ENCODE measurements at places on chromosomes 3 and 15. TPM values are rescaled to one million over a fixed set of nuclear protein-coding genes. Genes with fewer than 3 reads are reported as not detected.

LIPC gene
- 11.8 TPM for polyA plus RNA-seq

TUSC2 gene
- polyA plus RNA-seq, result 26.2 TPM

CNTN3 gene
- polyA plus RNA-seq, result 5.9 TPM

STRIT1 gene
- polyA plus RNA-seq, result 1.8 TPM

SKOR1 gene
- 0.51 TPM for polyA plus RNA-seq

CP gene
- 1.3 TPM for polyA plus RNA-seq

GRCh38 chr3:145370870-145371269, 790.1 kb downstream of the PLOD2 start:
- DNase-seq, result no peak

GRCh38 chr3:194906970-194907629, 221.4 kb downstream of the FAM43A start:
- no peak for DNase-seq

GRCh38 chr15:80070840-80071239, 11.4 kb downstream of the ZFAND6 start:
- no peak for DNase-seq

GRCh38 chr3:168002786-168003368, 92.8 kb downstream of the GOLIM4 start:
- no peak for DNase-seq

GRCh38 chr3:119862616-119863015, 80.7 kb downstream of the NR1I2 start:
- DNase-seq, result no peak

DNA sequence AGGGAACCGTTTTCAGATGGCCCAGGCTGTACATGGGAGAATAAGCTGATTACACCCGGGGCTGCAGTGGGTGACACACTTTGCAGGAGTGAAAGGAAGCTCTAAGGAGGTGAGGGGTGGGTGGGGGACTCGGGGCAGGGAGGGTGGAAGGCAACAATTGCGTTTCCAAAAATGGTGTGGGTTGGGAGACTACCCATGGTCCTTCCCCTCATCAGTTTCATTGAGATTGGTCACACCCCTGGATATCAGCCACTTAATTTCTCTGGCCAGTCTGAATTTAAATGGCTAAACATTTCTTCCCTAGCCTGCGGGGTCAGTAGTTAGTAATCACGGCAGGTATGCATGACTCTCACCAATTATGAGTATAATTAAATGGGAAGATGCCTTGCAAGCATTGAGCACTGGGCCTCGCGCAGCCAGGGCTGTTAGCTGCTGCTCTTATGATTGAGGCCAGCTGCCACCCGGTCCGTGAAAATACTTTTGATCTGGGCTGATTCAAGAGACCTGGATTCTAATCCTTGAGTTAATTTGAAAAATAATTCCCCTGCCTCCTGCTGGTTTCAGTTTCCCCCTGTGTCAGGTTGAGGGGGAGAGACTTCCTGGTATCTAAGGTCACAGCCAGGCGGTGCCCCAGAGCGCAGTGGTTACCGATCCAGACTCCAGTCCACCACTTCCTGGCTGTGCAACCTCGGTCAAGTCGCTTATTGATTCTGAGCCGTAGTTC, 23.3 kb downstream of the SLC6A6 start:
- no peak for DNase-seq

- DNase-seq, result no peak
Measured at GRCh38 chr3:127478922-127479321, 111.6 kb downstream of the TPRA1 start.

GRCh38 chr3:29618395-29619282, 337.8 kb downstream of the RBMS3 start:
- no peak for DNase-seq

GRCh38 chr3:40615110-40615915, 90.6 kb downstream of the ZNF621 start:
- no peak for DNase-seq

DNA sequence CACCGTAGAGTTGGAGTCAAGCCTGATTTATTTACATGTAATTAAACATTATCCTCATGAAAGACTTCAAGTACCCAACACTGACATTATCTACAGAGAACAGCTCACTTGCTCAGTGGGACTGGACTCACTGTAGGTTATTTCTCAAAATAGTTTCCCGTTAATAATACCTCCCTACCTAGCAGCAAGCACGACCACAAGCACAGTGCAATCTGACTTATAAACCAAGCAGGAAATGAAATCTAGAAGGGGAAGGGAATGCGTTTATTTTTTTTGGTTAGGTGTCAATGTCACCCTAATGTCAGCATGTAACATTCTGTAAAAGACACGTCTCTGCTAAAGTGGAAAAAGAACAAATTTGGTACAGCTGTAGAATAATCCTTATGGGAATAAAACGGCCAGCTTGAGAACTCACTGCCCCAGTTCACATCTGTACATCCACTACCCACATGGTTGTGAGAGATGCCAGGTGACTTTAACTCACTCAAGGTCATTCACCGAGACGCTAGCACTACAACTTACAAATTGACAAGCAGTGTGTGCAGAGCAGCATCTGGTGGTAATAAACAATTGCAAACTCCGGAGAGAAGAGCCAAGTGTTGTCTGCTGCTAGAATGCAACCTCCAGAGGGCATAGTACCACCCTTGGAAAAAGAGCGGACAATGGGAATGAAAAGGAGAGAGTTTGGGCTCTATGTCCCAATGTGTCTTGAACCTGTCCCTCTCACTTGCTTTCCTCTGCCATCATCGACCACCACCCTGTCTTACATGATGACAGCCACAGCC, 242.5 kb downstream of the CADPS start:
- DNase-seq, result no peak

GRCh38 chr15:93703092-93703739, 528.1 kb upstream of the MCTP2 start:
- DNase-seq, result no peak

DNA sequence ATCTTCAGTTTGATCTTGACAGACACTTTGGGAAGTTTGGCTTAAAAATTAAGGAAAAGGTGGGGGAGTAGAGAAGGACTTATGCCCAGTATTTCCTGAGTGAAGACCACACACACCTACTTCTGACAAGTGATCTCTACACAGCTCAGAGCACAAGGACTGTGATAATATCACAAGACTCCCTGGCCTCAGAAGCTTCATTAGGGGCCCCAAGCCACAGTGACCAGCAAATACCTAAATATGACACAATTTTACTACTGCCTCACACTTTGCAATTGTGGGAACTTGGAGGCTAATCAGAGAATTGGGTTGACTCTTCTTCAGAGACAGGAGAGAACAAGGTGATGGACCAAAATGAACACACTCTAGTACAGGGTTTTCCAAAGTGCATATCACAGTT, 2.6 kb downstream of the ILDR1 start:
- DNase-seq, result no peak
